ENCODE measurements at places on chromosomes 5 and 9.

- DNase-seq: no peak
Measured at GRCh38 chr9:129434187-129434586, 186.7 kb downstream of the C9orf50 start.

DNA sequence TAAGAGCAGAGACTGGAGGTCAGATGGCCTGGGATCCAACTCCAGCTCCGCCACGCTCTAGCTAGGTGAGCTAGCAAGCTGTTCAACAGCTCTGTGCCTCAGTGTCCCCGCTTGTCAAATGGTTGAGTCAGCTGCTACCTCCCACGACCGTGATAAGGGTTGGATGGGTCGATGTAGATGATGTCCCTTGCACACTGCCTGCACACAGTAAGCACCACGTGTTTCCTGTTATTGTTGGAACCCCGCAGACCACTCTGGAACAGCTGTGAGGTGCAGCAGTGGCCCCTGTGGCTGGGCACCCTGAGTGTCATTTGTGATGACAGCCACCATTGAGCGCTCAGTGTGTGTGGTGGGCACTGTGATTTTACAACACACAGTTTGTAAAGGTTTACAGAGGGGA is 54.0 kb upstream of the CTSL start:
- DNase-seq: no peak

DNA sequence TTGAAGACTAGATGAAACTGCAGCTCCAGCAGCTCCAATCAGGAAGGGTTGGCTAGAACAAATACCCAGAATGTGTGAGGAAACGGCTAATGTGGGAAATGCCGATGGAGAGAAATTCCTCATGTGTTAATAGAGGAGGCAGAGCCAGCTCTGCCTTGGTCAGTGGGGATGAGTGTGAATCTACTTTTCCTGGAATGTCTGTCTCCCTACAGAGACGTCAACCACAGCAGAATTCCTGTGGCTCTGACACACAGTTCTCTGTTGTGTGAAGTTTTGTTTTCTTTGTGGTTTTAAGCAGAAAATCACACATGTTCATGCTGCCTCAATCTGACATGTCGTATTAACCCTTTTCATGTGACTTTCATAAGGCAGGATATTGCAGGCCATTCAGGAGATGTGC is 476.6 kb upstream of the WWC1 start:
- no peak for DNase-seq

DNA sequence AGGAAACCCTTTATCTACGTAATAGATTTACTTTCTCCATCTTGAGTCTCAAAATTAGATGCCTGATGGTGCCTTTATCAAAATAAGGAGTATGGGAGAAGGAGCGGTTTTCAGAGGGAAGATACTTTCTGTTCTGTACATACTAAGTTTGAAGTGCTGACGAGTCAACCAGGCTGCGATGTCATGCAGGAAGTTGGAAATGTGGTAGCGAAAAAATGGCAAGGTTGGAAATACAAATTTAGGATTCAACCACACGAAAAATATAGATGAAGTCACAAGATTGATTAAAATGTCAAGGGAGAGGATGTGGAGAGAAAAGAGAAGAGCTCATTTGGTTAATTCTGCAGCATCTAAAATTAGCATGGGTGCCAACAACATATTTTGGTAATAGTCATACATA is 129.5 kb downstream of the FOXD1 start:
- DNase-seq: no peak

DNA sequence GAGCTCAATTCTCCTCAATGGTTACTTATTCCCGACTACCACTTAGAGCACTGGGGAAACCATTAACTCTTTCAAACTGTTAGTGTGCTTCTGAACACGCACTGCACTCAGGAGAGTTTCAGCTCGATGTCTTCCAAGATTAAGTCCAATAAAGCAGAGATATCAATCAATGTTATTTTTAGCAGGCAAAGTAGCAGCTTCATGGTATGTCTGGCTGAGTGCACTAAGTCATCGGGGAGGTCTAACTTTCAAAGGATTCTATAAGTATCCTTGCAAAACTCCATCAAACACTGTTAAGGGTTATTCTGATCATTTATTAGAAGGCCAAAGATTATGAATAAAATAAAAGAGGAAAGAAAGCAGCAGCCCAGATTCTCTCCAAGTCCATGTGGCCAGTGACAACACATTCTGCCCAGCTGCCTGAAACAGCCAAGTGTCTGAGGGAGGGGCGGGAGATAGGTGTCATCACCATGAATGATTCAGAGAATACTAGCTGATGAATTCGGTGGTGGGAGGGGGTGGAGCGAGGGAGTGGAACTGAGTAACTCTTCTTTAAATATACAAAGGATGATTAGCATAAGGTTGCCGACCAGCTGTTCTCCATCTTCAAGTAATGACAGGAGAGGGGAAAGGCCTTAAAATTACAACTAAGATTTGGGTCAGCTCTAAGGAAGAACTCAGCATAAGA is 21.3 kb downstream of the NREP start:
- no peak for DNase-seq

DNA sequence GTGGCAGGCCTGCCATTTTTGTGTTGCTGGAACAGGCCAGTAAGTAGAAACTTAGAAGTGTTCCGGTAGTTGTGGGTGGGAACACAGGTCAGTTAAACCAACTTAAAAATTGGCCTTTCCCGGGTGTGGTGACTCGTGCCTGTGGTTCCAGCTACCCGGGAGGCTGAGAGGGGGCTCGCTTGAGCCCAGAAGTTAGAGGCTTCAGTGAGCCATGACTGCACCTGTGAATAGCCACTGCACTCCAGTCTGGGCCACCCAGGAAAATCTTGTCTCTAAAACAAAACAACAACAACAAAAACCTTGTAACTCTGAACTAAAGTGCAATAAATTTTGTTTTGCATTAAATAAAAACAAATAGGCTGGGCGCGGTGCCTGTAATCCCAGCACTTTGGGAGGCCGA is 1.4 kb upstream of the NHP2 start:
- DNase-seq: no peak
